ENCODE measurements at places on chromosomes 7 and 10.

GRCh38 chr7:143238289-143238980, 16.6 kb downstream of the TAS2R40 start:
- no peak for DNase-seq

DNA sequence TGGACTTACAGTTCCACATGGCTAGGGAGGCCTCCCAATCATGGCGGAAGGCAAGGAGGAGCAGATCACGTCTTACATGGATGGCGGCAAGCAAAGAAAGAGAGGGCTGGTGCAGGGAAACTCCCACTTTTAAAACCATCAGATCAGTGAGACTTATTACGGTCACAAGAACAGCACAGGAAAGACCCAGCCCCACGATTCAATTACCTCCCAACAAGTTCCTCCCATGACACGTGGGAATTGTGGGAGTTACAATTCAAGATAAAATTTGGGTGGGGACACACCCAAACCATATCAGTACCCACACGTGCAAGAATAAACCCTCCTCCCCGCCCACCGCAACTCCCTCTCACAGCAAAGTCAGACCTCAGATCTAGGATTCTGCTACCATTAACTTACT, 4.5 kb upstream of the AIFM2 start:
- DNase-seq = no peak

- DNase-seq = no peak
Observed at GRCh38 chr10:97683556-97684367, 3.3 kb downstream of the AVPI1 start.

- no peak for DNase-seq
Observed at GRCh38 chr10:50604809-50605208, 18.9 kb downstream of the SGMS1 start.

DNA sequence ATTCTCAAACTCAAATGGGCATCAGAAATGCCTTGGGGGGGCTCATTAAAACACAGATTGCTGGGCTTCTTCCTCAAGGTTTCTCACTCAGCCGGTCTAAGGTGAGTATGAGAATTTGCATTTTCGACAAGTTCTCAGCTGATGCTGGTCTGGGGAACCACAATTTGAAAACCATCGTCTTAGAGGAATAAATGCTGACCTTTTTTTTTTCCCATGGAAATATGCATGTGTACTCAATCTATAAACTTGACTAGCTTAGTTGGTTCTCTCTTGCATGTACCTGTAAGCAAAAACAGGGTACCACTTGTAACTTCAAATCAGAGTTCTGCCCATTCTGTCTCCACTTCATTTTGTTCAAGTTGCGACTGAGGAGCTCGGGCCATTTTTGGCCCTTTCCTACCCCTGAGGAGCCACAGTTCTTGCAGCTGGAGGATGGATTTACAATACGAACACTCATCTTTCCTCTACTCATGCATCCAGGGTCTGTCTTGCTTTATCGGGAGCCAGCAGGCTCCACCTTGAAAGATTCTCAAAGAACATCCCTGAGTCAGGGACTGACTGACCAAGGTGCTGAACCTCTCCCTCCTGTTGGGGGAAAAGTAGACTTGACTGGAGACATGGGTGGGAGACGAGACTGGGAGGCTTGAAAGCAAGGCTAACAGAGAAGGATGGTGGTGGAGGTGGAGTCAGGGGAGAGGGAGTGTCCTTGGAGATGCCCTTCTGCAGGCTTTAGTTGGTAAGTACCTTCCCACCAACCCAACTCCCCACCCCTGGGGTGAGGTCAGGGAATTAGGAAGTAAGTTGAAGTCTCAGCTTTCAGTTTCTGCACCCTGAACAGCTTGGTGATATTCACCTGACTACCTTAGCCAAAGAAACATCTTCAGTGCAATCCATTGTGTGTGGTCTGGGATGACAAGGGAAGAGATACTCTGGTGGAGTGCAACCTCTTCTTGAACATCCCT, 3.7 kb upstream of the MAPK8 start:
- no peak for DNase-seq
